Cortex of kidney (tissue), 1 donor: ENCODE measurements at places on chromosomes 1 and 21.

DNA sequence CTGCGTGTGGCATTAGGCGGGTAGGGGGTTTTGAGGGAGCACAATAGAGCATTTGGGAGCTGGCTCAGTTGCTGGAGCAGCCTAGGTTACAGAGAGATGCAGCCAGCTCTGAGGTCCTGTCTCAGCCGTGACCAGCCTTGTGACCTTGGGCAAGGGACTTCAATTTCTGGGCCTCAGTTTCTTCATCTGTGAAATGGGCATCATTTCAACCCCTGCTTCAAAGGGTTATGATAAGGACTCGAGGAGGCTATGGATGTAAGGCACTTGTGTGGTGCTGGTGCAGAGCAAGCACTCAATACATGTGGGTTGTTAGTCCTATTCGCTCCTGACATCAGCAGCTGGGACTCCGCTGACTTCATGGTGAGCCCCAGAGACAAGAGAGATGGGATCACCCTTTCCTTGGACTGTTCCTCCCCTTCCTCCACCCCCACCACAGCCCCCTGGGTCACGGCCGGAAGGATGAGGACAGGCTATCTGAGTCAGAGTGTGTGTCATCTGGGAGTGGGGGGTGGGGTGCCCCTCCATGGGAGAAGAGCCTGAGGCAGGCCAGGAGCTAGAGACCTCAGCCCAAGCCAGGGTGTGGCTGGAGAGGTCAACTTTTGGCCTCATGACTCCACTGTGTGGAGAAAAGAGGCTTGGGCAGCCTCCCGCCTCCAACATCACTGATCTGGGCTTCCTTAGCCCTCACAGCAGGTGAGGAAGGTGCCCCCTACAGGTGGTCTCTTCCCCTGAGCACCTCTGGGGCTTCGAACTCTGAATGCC lies 71.4 kb upstream of the ZBTB40 start:
- DNase-seq, result no peak

DNA sequence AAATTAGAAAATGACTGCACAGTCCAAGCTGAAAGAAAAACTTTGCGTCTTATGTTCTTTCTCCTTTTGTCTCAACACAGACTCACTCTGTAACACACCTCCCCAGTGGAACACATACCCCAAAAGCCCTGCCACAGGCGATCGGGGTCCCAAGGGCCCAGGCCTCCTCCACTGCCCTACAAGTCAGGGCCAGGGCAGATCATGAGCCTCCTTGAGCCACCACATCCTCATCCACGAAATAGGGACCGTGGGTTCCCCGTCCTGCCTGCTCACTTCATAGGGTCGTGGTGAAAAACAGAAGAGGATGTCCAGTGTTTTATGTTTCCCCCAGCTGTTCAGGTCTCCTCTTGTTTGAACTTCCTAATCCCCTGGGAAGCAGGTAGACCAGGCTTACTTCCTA lies 116.7 kb downstream of the KCNN3 start:
- DNase-seq, result no peak

- no peak for DNase-seq
These were observed 672 bp upstream of the PHLDA3 start for GRCh38 chr1:201469645-201470074.

DNA sequence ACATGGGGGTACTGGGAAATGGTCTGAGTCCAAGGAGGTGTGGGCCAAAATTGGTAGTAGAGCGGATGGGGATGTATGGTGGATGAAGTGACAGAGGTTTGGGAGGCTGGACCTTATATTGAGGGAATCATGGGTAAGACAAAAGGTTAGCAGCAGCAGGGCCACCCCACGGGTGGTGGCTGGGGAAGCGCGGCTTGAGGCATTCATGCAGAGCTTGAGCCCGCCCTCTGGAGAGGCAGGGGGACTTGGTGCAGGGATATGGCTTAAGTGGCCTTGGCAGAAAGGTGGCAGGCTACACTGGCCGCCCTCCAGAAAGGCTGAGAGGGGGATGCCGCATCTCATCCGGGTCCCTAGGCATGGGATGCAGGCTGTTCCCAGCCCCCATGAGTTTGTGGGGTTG lies 31.5 kb downstream of the HMGB4 start:
- no peak for DNase-seq

DNA sequence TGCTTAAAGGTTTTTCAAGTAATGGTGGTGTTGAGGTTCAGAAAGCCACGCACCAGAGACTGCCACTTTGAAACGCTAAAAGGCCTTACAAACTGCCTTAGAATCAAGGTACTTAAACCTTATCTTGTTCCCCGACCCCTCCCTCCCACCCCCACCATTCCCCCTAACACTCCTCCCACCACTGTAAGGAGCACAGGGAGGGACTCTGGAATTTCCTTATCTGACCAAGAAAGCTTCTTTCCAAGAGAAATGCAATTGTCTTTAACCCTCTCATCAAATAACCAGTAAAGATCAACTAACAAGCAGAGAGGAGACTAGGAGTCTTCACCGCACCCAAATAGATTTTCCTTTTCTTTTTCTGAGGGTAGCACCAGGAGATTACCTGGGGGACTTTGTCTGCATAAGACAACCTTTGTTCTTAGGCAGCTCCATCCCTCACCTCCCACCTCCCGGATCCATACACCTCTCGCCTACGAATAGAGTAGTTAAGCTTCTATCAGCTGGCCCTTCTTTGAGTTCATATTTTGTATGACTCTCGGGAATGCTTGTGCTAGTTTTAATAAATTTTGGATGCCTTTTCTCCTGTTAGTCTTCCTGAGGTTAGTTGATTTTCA lies 137.7 kb upstream of the ADGRL2 start:
- no peak for DNase-seq

GRCh38 chr1:157137408-157138219 lies 581 bp downstream of the ETV3 start:
- DNase-seq, result no peak

- no peak for DNase-seq
These were observed 75.0 kb upstream of the DUSP10 start for GRCh38 chr1:221816899-221817298.
